ENCODE measurements at places on chromosomes 2 and 18.

DNA sequence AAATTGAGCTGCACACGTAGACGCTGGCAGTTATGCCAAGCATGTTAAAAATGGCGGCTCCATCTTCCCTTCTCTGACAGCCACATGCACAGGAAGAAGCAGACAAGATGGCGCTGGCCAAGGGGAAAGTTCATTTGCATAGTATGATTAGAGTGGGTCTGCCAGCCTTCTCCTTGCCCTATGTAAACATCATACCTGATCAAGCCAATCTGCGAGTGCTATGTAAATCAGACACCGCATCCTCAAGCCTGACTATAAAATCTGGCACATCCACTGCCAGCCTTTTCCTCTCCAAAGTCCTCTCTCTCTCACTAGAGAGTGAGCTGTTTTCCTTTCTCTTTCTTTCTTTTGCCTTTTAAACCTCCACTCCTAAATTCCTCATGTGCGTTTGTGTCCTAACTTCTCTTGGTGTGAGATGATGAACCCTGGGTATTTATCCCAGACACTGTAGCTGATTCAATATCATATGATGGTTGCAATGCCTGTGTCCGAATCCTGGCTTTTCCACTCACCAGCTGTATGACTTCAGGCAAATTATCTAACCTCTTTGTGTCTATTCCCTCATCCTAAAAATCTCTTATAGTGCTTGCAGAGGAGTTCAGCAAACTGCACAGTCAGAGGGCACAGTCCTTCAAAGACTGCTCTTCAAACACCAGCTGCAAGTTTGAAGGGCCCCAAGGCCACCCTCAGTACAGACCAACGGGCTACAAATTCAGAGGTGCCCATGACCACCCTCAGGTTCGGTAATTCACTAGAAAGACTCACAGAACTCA lies 39.3 kb upstream of the ITSN2 start:
- DNase-seq, result no peak

DNA sequence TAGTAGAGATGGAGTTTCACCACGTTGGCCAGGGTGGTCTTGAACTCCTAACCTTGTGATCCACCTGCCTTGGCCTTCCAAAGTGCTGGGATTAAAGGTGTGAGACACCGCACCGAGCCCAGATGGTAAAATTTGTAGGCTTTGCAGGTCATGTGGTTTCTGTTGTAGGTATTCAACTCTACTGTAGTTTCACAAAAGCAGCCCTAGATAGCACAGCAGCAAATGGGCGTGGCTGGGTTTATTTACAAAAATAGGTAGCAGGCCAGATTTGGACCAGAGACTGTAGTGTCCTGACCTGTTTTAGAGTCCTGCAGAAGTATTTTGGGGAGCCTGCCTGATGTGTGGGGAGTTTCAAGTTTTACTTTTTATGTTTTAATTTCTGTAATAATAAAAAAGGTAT lies 84.1 kb upstream of the RASGRP3 start:
- DNase-seq, result peak; percentile 11

GRCh38 chr18:159037-159652 lies 788 bp downstream of the USP14 start:
- DNase-seq, result no peak

DNA sequence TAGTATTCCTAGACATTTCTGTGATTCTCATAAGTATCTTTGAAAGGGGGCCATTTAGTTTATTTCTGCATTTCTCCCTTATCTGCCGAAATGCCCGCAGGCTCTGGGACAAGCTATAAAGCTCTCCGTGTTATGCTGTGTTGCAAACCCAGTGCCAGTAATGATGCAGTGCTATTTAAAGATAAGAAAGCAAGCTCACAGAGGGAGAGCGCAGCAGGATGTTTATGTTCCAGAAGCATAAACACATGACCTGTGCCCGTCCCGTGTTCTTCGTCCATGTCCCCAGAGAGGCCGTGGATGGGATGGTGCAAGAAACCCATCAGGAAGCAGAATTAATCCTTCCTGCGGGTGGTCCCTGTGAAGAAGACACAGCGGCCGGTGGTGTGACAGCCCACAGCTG lies 99.4 kb downstream of the NEDD4L start:
- no peak for DNase-seq

Measured in transverse colon (tissue), 4 donors.